ENCODE measurements at places on chromosomes 16 and 17.

GRCh38 chr17:79945591-79946255, 89.9 kb downstream of the TBC1D16 start:
- no peak for DNase-seq

DNA sequence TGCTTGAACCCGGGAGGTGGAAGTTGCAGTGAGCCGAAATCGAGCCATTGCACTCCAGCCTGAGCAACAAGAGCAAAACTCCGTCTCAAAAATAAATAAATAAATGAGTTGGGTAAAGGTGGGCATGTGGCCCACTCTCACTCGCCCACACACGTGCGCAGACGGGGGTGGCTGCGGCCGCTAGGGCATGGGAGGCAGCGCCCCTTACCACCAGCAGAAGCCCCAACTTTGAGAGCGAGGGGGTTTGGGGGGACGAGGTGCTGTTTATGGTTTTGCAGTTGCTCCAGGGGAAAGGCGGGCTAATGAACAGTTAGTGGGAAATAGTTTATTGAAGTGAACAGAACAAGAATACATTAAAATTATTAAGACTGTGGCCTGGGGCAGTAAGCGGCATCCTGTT, 14.9 kb upstream of the RBFOX3 start:
- DNase-seq, result no peak

- no peak for DNase-seq
These were observed 9.2 kb downstream of the SP2 start for GRCh38 chr17:47905221-47905733.

DNA sequence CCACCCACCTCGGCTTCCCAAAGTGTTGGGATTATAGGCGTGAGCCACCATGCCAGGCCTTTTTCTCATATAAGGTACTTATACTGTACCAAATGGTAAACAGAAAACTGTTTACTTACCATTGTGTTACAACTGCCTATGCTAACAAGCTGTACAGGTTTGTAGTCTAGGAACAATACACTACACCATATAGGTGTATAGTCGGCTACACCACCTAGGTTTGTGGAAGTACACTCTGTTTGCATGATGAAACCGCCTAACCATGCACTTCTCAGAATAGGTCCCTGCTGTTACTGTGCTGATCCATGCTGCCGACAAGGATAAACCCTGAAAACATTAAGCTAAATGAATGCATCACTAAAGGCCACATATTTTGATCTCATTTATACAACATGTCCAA, 18.9 kb downstream of the DNAJA2 start:
- no peak for DNase-seq

DNA sequence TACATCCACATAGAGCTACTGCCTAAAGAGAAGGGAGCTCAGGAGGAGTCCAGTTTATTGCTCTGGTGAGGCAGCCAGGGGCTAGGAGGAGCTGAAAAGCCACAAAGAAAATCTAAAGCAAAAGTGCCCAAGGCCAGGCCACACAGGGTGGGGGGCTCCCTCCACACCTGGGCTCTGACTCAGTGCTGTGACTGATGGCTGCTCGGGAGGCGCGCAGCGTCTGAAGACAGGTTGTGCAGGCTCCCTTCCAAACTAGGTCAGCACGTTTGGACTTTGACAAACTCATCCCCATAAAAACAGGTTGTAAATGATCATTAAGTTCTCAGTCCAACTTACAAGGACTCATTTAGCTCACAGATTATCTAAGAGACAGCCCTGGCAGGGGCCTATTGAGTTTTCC, 22.2 kb upstream of the LCMT1 start:
- no peak for DNase-seq

GRCh38 chr17:752620-753219, 656 bp upstream of the GEMIN4 start:
- DNase-seq, result peak; percentile 42

DNA sequence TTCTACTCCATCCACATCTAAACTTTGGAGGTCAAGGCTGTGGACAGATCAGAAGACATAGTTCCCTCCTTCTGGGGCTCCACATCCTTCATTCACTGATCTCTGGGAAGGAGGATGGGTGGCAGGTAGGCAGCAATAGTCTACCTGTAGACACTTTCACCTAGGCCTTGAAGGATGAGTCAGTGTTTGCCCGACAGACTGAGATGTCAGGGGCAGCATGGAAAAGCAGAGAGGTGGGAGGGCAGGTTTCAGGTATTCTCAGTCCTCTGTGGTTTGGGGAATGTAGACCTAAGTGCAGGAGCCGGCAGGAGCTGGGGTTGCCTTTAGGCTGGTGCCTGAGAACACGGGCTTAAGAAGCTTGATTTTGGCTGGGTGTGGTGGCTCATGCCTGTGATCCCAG, 171.9 kb upstream of the ZNF267 start:
- no peak for DNase-seq

DNA sequence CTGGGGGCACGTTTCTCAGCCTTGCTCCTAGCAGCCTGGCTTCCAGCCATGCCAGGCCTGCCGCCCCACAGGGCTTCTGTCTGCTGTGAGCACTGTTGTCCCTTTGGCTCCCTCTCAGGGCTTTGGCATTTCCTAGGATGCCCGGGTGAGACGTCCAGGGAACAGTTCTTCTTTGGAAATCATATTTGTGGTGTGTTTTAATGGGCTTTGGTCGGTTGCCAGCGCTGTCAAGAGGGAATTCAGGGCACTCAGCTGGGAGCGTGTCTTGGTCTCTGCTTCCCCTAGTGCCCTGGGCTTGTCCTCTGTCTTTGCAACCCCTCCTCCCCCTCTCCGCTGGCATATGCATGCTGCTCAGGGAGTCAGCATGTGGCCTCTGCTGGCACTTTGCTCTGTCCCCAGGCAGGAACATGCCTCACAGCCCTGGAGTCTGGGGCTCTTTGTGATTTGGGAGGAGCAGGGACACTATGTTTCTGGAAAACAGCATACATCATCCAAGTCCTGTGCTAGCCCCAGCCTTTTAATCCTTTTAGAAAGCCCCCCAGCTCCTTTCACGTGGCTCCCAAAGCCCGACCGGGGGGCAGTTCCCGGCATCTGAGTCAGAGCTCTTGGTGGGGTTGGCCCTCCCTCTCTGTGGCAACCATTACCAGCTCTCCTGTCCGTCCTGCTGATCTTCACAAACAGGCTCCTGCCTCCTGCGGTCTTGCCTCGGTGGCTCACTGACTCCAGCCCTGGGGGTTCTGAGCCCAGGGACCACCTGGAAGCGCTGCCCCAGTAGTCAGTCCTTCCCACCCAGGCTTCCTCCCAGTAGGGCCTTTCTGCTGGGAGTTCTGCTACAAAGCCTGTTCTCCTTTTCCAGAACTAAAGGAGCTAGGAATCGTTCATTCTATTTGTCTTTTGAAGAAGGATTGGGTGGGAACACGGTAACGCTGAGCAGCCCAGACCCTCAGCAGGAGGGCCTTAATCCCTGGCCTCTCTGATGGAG, 26.7 kb downstream of the SAP30BP start:
- peak; percentile 40 for DNase-seq

DNA sequence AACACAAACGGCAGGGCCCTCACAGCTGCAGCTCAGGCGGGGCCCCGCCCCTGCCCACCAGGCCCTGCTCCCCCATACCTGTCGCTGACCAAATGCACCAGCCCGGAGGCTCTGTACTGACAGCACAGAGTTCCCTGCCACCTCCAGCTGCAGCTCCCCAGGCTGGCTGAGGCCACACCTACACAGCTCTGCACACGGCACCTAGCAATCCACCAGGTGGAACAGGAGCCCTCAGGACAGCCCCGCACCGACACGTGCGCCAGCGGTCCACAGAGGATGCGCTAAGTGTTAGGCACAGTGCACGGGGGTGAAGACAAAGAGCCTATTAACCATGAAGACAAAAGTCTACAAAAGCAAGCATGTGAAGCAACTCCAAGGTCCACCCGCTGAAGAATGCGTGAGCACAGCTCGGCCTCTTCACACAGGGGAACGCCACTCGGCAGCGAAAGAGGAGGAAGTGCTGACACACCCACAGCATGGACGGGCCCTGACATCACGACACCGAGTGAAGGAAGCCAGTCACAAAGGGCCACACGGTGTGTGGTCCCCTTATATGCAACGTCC, 5.4 kb downstream of the ZCCHC14 start:
- peak; percentile 74 for DNase-seq

- no peak for DNase-seq
These were observed 212.9 kb upstream of the CHMP6 start for GRCh38 chr17:80778716-80779115.

DNA sequence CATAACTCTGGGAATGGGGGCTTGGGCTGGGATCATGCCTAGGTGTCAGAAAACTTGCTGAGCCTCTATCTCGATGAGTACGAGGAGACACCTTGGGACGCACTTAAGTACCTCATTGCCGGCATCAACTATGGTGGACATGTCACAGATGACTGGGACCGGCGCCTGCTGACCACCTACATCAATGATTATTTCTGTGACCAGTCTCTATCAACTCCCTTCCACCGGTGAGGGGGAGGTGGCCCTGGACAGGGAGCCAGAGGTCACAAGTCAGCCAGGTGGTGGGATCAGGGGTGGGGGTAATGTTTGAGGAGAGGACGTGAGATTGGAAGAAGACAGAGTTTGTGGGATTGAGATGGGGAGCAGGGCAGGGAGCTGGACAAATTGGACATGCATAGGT, 3.4 kb upstream of the KDM6B start:
- no peak for DNase-seq

GRCh38 chr17:71224824-71225575, 895.8 kb upstream of the SOX9 start:
- no peak for DNase-seq

DNA sequence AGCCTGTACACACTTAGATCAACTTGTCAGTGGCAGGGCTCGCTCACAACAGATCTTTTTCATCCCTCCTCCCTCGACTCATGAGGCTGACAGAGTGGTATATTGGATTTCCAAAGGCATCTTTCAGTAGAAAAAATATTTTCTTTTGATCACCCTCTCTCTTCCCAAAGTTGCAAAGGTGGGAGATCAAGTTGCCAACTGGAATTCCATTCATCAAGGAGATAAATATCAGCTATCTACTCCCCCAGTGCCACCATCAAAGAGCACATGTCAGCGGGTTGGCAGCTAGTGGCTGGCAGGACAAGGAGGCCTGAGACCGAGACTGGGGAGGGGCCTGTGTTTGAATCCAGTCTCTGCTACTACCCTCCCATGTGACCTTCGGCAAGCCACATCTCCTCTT, 539.7 kb upstream of the CDH11 start:
- DNase-seq, result no peak

DNA sequence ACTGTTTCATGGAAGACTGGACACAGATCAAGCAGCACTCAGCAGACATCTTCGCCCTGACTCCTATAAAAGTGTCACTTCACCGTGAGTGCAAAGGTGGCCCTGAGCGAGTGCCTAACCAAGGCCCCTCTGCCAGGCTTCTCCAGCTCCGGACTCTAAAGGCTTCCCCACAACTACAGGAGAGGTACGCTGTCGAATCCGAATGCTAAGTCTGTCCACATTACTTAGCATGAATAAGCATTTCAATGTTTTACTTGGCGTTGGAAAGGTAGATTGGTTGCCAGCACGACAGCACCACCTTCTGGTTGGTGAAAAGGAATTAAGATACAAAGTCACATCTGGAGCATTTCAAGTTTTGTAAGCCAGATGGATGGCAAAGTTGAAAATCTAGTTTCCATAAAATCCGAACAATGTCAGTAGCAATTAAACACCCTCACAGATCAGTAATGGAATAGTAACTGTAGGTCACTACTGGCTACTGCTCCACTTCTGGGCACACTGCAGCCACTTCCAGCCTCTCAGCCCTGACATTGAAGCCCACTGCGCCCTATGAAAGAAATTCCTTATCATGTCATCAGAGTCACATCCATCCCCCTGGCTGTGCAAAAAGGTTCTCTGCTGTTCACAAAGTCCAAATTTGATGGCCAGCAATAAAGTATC, 100.9 kb downstream of the PARN start:
- peak; percentile 52 for DNase-seq

GRCh38 chr17:1861391-1862010, 31.7 kb downstream of the RPA1 start:
- DNase-seq, result no peak

- no peak for DNase-seq
These were observed 9.7 kb downstream of the RHBDF2 start for GRCh38 chr17:76491271-76492122.

DNA sequence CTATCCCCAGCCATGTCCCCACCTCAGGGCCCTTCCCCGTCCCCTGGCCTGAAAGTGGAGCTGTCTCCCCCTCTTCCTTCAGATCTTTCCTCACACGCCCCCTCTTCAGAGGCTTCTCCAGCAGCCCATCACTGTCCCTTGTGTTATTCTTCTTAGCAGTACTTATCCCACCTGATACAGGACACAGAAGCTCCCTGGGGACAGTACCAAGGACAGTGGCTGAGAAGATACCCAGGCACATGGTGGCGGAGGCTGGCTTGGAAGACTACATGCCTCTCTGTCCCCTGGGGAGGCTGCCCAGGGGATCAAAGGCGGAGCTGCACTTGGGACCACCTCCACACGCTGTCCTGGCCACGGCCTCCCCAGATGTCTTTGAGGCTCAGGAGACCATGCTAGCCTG, 23.9 kb downstream of the HSD11B2 start:
- no peak for DNase-seq

GRCh38 chr16:10168258-10168657, 14.0 kb downstream of the GRIN2A start:
- no peak for DNase-seq

DNA sequence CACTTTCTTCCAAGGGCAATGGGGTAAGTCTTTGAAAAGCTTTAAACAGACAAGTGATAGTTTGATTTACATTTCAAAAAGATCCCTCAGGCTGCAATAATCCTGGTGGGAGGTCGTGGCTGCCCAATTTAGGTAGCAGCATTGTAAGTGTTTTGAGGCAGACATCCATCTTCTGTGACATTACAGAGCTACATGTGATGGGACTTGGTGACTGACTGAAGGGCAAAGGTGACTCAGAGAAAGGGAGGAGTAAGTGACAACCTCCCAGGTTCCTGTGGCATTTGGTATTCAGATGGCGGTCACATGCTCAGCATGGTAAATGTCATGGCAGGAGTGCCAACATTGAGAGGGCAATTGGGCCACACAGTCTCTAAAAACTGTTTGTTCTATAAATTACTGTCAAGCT, 26.5 kb downstream of the STAT3 start:
- no peak for DNase-seq

- peak; percentile 71 for DNase-seq
These were observed 112.1 kb downstream of the UTP18 start for GRCh38 chr17:51372345-51373004.

GRCh38 chr17:15398736-15399331, 57.4 kb upstream of the TEKT3 start:
- no peak for DNase-seq

- DNase-seq, result no peak
These were observed 63.4 kb downstream of the KLHDC4 start for GRCh38 chr16:87702325-87702811.

DNA sequence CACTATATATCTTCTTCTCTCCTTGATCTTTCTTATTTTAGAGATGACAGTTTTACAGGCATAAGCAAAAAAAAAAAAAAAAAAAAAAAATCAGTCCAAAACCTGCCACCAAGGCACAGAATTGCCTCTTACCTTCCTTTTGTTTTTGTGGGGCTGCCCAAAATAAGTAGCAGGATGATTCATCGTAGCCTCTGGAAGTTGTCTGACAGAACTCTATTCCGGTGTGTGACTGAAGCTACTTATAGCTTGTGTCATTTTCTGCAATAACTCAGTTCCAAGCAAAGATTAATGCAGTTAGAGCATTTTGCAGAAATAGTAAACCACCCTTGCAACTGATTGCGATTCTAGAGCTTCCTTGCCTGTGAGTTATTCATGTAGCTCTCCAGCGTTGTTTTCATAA, 186.8 kb downstream of the KIF2B start:
- no peak for DNase-seq

Measured in NCI-H2171 (cell line).